ENCODE measurements at places on chromosomes 11 and 22. TPM values are rescaled to one million over a fixed set of nuclear protein-coding genes. Genes with fewer than 3 reads are reported as not detected.

The C1QTNF5 gene
- 42.8 TPM for total RNA-seq

The OTOG gene
- total RNA-seq, result 0.06 TPM

The EHF gene
- 65.5 TPM for total RNA-seq

The TBX1 gene
- total RNA-seq, result 5.5 TPM

The PATE4 gene
- not detected for total RNA-seq
